NCI-H774 (cell line): ENCODE measurements at places on chromosomes 13 and 19.

DNA sequence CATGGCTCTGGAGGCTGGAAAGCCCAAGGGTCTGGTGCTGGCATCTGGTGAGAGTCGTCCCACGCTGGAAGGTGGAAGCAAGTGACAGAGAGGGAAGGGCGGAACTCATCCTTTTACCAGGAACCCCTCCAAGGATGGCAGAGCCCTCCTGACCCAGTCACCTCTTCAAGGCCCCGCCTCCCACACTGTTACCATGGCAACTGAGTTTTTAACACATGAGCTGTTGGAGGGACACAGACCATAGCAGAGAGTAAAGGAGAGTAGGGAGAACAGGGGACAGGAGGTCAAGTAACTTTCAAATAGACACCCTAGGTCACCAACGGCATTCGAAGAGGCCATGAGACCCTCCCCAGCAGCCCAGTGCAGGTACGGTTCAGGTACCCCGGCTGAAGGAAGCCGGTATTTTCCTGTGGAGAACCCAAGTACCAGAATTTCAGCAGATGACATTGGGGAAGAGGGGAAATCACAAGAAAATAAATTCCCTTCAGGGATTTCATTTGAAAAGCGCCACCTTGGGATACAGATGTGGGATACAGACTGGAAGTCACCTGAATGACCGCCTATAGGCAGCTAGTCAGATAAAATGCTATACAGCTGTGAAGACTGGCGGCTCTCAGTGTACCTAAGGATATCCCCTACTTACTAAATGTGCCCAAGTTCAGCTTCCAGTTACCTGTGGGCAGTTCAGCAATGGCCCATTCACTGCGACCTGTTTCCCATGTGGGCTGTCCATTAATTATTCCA lies 8.0 kb downstream of the IL17D start:
- DNase-seq, result no peak

DNA sequence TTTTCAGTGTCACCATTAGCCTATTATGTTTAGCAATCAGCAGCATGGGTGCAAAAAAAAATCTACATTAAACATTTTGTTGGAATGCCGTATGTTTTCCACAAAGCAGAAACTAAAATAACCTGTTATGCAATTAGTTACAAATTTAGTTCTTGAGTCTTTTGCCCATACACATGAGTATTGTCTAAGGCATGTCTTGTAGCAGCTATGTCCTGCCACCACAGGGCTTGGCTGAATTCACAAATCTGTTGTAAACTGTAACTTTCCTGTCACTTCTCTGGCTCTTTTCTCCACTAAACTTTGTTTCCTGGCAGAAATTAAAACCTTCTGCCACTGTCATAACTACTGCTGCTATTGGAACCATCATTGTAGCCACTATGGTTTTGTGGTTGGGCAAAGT lies 277.9 kb upstream of the SPRY2 start:
- no peak for DNase-seq

DNA sequence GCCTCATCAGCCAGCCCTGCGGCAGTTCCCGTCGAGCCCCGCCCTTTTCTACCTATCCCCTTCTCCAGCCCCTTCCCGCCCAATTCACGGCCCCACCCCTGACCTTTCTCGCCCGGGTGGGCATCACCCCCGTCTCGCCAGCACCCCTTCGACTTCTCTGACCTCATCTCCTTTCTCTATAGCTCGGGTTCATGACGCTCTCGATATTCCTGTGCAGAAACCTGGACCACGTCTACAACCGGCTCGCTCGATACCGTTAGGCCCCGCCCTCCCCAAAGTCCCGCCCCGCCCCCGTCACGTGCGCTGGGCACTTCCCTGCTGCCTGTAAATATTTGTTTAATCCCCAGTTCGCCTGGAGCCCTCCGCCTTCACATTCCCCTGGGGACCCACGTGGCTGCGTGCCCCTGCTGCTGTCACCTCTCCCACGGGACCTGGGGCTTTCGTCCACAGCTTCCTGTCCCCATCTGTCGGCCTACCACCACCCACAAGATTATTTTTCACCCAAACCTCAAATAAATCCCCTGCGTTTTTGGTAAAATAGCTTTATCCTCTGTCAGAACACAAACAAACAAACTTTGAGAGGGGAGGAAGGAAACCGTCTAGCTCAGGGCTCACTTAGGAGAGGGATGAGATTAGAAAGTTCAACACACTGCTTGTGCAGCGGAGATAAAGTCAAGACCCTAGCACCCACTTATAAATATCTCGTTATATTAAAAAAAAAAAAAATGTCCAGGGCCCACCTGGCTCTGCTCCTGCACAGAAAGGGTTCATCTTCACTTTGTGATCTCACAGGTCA lies 5.1 kb downstream of the CD37 start:
- DNase-seq, result no peak

DNA sequence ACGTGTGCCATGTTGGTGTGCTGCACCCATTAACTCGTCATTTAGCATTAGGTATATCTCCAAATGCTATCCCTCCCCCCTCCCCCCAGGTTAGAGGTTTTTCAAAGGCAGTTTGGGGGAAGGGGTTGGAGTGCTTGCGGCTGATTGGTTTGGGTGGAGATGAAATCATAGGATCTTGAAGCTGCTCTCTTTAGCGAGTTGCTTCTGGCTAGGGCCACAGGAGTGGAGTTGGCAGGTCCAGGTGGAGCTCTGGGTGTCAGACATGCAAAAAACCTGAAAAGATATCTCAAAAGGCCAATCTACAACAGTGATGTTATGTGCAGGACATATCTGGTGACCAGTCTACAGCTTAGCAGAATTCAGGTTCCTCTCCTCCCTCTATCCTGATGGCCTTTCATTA lies 32.6 kb upstream of the CXCL17 start:
- no peak for DNase-seq

DNA sequence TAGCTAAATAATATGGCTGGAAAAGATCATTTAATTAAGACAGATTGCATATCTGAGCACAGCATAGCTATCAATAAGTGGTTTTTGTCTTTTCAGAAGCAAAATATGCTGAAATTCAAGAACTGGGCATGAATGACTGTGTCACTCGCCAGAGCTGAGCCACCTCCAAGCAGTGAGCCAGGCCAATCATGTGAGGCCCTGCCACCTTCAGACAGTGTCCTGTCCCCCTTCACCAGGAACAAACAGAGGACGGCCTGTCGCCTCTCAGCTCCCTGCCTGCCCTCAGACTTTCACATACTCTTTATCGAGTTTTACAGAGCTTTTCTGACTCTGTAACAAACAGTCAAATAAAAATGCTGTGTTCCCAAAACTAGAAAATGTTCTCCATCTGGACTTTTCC lies 171.0 kb upstream of the TSC22D1 start:
- no peak for DNase-seq

DNA sequence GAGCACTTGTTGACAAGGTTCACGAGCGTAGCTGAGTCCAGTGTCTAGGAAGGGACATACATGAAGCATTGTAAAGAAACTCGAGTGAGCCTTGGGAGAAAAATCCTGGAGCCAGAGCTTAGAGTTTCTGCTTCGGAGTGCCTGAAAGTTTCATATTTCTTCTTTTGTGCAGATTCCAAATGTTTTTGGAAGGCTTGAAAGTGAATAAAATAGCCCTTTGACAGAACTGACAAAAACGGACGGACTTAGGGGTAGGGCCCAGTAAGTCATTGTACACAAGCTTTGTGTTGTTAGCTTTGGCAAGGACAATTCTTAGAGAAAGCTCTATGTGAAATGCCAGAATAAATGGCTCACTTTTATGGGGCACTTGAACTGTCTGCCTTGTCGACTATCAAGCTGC lies 2.8 kb downstream of the RNF113B start:
- DNase-seq, result no peak

DNA sequence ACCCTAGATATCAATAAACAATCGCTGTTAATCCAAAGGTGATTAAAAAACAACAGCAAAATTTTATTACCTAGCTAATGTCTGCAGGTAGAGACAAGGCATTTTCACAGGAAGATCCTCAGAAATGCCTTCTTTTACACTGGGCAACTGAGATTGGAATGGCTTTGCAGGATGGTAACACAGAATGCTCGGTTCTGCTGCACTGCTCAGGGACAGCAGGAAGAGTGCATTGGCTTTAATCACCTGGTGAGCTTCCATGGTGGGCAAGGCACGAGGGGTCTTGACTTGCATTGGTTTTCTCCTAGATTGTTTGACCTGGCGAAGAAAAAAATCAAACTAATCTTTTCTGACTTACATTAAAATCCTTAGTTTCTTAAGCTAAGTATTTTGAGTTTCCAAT lies 68.3 kb upstream of the FBXL3 start:
- DNase-seq, result no peak

DNA sequence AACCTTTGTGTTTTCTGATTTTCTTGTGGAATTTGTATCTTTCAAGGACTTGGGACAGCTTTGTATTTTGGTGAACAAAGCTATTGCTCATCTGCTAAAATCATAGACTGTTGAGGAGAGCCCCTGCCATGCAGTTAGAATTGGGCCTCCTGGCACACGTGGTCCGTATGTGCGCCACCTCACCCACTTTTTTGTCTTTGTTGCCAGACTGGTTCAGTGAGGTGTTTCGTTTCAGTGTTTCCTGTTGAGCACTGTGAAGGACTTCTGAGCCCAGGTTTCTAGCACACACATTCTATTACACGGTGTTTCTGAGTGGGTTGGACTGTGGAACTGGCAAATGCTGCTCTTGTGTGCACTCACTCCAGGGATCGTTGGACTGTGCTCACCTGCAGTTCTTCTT lies 37.6 kb upstream of the RNF113B start:
- DNase-seq, result no peak
